ENCODE measurements at places on chromosomes 16 and 17. TPM values are rescaled to one million over a fixed set of nuclear protein-coding genes. Genes with fewer than 3 reads are reported as not detected.

Gene TBC1D3G
- not detected for total RNA-seq

Gene JUP
- 142 TPM for total RNA-seq

Gene HOXB9
- not detected for total RNA-seq

Gene CAPNS2
- total RNA-seq: not detected

Gene KRTAP4-1
- not detected for total RNA-seq

Gene FASN
- total RNA-seq: 9.3 TPM

Gene SRR
- 9.0 TPM for total RNA-seq
